IPS DF 6.9 (cell line): ENCODE measurements at places on chromosomes 11 and 22.

DNA sequence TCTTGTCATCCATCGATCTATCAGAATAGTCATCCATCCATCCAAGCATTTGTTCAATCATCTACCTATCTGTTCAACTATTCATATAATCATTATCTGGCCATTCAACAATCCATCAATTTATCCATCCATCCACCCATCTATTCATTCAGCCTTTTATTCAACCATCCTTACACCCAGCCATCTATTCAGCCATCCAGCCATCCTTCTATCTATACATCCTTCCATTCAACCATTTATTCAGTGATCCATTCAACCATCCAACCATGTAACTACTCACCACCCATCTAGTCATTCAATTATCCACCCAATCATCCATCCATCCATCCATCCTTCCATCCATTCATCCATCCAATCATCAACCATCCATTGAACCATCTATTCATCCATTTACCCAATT, 106.8 kb downstream of the CEP164 start:
- DNase-seq, result no peak

DNA sequence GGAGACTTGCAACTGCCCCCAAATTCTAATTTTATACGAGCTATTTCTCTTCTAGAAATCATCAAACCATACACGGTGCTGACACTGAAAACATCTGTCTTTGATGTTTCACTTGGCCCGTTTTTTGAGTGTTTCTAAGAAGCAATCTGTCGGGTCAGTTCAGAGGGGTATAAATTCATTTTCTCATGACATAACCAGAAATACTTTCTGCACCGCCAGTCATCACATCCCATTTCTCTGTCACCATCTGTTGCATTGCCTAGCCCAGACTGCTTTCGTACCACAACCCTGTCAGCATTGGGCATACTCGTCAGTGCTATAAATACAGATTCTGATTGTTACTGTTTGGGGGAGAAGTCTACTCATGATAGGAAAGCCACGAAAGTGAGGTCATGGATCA, 63.1 kb upstream of the CCDC90B start:
- no peak for DNase-seq

- DNase-seq, result peak; percentile 91
These were observed at the start of the genes ST13 and XPNPEP3 for GRCh38 chr22:40856513-40857308. Gene ST13 (minus strand): TSS chr22:40856639. CDS start chr22:40856540, 99 bp downstream. Gene XPNPEP3 (plus strand): TSS chr22:40857148. CDS start chr22:40857182, 34 bp downstream.

DNA sequence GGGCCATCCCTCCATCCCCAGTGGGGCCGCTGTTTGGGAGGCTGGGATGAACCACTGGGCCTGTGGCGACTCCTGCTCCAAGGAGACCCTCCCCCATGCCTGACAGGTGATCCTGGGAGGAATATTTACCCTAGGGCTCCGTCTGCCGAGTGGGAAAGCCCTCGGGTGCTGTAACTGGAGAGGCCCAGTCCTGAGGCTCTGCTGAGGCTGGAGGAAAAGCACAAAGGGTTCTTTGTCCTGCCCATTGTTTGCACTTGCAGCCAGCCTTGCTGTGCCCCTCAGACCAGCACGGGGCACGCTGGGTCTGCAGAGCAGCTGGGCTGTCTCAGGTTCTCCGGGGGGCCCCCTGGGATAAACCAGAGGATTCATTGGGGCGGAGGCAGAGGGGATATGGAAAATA, 321.1 kb downstream of the MN1 start:
- DNase-seq, result no peak

DNA sequence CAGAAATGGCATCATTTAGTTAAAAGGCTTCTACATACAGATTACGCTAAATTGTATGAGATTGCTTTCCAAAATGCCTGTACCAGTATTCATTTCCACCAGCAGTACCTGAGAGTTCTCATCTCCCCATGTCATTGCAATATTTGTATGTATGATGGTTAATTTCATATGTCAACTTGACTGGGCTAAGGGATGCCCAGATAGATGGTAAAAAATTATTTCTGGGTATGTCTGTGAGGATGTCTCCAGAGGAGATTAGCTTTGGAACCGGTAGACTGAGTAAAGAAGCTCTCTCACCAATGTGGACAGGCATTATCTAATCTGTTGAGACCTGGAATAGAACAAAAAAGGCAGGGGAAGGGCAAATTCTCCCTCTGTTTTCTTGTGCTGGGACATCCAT, 6.9 kb downstream of the ADM start:
- no peak for DNase-seq

GRCh38 chr11:65078151-65078550, 5.7 kb downstream of the CDCA5 start:
- DNase-seq, result peak; percentile 33
